ENCODE measurements at places on chromosomes 6 and 20. TPM values are rescaled to one million over a fixed set of nuclear protein-coding genes. Genes with fewer than 3 reads are reported as not detected.

PRDM1 gene
- 0.86 TPM for polyA plus RNA-seq

OXT gene
- polyA plus RNA-seq = 10.8 TPM

TMEM200A gene
- polyA plus RNA-seq = 7.7 TPM

FOXF2 gene
- polyA plus RNA-seq = not detected

NKX2-2 gene
- polyA plus RNA-seq = not detected

PLN gene
- polyA plus RNA-seq = 22.7 TPM

All from kidney (tissue), 22 donors.